ENCODE measurements at places on chromosomes 7 and 10.

- DNase-seq: no peak
Measured at GRCh38 chr10:106612381-106612780, 552.1 kb downstream of the SORCS1 start.

DNA sequence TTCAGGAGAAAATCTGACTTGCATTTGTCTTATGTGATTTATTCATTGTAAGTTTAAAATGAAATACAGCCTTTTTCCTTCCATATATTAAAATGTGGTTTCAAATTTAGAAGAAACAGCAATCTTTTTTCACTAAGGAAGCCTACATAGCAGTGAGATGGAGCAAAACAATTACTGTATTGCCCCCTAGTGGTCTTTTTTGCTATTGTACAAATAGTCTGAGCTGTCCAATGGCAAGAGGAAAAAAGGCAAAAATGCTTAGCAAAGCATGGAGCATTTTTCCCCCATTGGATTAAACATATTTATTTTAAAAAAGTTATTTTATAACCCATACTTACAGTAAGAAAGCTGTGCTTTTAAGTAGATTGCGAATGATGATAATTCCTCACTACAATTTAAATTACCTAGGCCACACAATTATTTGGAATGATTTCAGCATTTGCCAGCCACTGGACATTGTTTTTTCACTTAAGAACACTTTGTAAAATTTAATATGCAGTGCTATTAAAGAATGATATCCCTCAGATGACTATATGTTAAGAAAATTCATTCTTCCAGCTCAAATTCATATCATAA is 119.5 kb downstream of the CPED1 start:
- DNase-seq: no peak

- no peak for DNase-seq
Measured at GRCh38 chr7:72127136-72127535, 285.0 kb downstream of the CALN1 start.

GRCh38 chr7:103445228-103446048 is 569 bp downstream of the SLC26A5 start:
- no peak for DNase-seq

GRCh38 chr7:51011710-51012350 is 229.1 kb upstream of the GRB10 start:
- DNase-seq: no peak

GRCh38 chr10:93749218-93749799 is 8.4 kb upstream of the LGI1 start:
- DNase-seq: no peak

DNA sequence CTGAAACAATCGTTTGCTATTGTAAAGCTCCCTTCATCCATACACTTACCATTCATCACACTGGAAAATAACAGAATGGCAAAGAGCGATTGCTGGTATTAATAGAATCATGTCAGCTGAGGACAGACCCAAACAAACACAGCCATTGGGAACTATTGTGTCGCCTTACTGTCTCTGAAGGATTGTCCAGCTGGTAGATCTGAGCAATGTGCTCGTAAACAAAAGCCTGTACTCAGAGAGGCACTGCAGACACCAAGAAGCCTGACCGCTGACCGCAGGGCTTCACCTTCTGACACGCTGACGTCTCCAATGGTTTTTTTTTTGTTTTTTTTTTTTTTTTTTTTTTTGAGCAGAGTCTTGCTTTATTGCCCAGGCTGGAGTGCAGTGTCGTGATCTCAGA is 151.0 kb upstream of the FRMD4A start:
- DNase-seq: no peak

- DNase-seq: no peak
Measured at GRCh38 chr10:124307591-124307990, 111.1 kb downstream of the OAT start.

Data from stimulated activated CD8-positive, alpha-beta memory T cell treated with anti-CD3 and anti-CD28 coated beads, Interleukin-7, amount 100 ng/mL, for 1 hour (primary cell).